NCI-H1417 treated with DMSO at 0.1 percent for 48 hours (cell line): ENCODE measurements at places on chromosomes 3 and 15.
A peak's percentile ranks its signal among the peaks of the same experiment; 100 is the strongest.

- DNase-seq, result no peak
These were observed 14.0 kb upstream of the PIAS1 start for GRCh38 chr15:68040144-68040543.

DNA sequence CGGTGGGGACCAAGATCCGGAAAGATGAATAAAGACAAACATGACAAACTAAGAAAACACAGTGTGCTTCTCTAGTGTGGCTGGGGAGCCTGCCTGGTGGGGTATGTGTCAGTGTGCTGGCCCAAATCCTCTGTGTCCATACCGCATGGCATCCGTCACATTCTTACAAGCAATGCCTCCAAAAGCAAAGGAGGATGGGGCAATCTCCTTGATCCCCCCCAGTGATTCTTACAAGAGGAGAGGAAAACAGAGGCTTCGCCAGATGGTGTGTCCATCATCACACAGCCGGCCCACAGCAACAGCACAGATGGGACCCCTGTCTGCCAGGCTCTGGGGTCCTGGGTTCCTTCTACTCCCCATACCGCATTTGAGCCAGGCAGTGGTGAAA lies 558 bp upstream of the IL17RC start:
- DNase-seq, result no peak

DNA sequence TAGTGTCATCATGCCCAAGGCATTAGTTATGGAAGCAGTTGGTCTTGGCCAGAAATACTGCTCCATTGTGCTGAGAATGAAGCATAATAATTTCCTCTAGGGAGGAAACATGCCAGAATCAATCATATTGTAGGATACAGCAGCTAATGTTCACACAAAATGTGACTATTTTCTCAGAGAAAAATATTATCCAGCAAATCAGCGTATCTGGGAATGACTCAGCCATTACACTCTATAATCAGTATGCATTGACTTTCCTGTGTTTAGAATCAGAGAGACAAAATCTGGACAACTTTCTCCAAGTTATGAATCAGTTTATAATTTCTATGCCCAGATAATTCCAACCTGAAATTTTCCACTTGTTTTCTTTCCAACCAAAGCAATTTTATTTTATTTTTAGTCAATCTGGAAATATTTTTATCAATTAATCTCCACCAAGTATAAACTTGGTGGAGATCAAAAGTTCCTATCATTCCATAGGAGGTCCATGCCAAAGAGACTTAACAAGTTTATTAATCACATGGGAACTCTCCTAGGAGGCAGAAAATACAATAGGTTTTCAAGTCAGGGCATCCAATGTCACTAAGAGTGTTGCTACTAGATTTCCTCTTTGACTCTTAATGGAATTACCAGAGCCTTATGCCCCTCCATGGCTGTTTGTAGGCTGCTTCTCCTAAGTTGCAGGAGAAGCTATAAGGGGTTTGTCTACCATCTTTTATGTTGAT lies 36.4 kb downstream of the SUCNR1 start:
- DNase-seq, result no peak

- no peak for DNase-seq
These were observed 1489.2 kb upstream of the GBE1 start for GRCh38 chr3:83250613-83251012.

- DNase-seq, result no peak
These were observed 27.8 kb downstream of the RBPMS2 start for GRCh38 chr15:64747578-64747977.

DNA sequence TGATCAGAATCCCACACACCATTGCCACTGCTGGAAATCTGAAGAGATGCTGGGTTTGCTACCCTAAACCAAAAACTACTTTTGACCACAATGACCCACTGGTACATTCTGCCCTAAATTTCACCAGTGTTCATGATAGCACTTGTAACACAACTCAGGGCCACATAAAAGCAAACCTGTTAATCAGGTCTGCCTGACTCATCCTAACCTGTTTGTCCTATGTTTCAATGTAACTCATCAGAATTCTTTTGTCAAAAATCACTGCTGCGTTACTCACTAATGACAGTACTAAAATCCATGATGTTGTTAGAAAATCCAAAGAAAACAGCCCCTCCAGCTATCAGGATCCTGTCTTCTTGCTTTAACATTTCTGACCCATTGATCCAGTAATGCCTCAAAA lies 55.6 kb upstream of the XCR1 start:
- no peak for DNase-seq

DNA sequence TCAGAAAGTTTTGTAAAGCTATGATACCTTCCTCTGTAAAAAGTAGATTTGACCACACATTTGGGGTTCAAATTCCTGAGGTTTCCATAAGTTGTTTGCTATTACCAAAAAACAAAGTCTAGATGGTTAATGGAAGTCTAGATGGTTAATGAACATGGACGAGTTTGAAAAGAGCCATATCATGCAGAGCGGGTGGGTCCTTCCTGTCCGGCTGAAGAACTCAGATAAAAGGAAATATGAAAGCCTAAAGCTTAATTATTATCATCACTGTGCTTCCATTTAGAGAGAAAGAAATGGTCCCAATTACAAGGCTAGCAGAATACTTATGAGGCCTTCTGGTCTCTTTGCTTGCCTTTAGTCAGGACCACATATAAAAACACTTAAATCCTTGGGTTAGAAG lies 132.1 kb upstream of the SATB1 start:
- no peak for DNase-seq

DNA sequence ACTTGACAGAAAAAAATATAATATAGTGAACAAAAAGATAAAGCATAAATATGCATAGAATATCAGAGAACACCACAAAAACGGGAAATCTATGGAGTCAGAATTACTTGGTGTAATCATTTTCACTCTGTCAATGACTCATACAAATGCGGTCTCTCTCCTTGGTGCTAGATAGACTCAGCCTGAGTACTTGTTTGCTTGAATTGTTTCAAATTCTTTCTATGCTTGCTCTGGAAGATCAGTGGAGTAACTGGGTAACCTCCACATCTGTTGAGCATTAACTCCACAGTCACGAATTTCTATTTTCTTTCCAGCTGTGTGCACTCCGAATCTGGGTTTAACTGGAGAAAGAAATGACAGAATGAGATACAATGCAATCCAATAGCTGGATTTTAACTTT lies 760.4 kb downstream of the ZPLD1 start:
- no peak for DNase-seq

DNA sequence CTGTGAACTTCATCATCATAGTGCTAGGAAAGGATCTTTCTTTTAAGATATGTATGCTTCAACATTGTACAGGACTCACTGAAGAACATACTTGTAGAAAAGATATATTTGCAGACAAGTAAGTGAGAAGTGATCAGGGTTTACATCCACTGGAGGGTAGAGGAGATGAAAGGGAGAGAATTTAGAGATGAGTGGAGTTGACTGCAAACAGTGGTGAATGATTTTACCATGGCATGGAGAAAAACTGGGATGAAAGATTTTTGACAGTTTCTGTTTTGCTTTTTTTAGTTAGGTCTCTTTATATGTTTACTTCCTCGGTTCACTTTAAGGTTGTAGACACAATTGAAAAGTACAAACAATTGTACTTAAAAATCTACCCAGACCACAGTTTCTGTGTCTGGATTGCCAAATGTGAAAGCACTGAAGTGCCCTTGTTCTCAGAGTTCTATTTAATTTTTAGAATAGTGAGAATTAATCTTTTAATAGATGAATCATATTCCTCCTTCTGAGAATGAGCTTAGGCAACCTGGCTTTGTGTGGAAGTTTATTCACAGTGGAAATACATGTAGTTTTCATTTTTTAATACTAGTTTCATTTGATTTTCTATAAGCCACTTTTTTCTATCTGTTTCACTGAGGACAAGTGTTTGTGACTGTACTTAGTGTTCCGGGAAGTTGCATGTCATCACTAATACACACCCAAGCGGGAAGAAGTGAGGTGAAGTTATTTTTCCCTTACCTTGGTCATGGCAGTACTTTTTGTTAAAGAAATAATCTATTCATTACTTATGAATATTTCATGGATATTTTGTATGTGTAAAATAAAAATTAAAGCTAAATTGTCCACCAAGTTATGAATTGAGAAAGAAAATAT lies 1.8 kb upstream of the GPR171 start:
- no peak for DNase-seq

- no peak for DNase-seq
These were observed 30.5 kb downstream of the DNASE1L3 start for GRCh38 chr3:58180099-58180880.

- no peak for DNase-seq
These were observed 363.7 kb upstream of the RGMA start for GRCh38 chr15:93452537-93453211.

DNA sequence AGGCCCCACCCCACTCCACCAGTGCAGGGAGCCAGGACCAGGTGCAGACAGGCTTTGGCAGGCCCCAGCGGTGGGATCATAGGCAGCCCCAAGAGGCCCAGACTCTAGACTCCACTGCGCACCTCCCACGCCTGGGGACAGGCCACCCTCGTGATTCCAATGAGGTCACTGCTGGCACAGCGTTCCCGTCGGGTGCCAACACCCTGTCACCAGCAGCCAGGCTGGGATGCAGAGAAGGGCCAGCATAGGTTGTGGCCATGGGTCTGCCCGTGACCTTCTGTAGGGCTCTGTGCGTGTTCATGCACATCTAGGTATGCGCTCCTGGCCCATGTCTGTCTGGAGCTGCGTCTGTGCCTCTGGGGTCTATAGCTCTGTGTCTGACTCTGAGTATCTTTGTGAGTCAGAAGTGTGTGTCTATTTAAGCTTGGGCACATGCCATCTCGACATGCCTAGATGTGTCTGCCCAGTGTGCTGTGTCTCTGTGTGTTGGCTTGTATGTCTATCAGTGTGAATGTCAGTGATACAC lies 13.0 kb downstream of the VIPR1 start:
- no peak for DNase-seq

DNA sequence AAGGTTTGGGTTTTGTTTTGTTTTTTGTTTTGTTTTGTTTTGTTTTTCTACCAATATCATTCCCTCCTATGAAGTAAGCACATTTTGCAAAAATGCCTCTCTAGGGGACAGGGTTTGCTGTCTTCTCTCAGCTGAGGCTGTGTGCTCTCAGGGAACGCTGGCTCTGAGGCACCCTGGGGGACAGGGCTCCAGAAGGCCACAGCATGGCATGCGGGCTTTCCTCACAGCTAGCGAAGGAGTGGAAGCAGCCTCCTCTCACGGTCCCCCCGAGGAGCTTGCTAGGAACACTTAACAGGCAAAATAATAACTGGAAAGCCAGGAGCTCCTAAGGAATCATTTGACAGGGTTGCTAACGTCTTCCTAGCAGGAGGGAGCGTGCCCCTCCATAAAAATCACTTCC lies 227.7 kb upstream of the ST8SIA2 start:
- no peak for DNase-seq

DNA sequence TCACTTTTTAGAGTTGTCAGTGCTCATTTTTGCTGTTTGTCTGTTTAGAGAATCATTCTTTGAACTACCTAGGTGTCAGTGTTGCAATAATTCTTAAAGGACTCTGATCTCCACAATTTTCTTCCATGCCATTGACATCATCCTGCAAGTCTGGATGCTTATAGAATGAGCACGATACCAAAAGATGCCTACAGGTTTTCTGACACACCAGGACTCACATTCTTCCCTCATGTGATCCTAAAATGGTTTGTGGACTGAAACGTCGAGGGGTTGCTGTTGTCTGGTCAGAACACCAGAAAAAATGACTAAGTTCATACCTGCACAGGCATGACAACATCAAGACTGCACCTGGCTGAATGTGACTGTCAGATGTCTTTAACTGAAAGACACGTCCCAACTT lies 95.9 kb downstream of the SEMA5B start:
- DNase-seq, result no peak

DNA sequence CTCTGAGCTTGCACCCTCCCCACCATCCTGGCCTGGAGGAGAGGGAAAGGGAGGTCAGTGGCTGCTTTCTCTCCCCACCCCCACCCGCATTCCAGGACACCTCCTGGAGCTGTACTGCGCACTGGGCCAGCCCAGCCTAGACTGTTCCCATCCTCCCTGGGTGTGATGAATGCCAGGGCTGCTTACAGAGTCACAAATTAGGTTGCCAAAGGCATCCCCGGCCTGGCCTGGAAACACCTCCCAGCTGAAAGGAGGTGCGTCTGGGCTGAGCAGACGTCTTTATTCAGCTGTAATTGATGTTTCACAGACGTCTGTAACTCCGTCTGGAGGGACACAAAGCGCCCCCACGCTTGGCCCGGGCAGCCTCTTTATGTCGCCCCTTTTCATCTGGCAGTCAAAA lies 47.6 kb downstream of the RHCG start:
- DNase-seq, result no peak

DNA sequence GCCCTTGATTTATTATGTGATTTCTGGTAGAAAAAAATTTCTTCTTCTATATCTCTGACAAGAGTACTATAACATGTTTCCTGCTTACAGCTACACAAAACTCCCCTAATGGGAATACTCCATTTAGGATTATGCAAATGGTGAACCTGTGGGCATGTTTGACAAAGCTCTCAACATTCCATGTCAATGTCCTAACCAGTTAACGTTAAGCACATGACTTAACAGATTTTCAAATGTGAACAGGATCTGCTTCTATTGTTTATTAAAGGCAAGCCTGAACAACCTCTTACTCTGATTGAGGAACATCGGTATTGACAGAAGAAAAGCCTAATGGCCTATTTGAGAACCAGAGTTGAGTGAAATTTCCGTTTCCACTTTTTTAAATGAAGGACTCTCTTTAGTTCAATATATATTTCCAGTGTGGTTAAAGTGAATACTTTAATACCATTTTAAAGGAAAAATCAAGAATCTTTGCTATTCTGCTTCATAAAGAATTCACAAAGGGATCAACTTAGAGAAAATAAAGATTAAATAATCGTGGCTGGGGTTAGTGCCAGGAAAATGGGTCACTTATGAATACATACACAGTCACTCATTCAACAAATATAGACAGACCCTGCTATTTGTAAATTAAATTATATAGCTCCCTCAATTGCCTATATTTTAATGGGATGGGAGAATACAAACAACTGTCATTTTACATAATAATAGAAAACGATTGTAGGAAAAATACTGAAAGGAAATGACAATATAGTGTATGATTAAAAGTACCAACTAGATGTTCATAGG lies 300.3 kb upstream of the CBLB start:
- DNase-seq, result no peak

GRCh38 chr15:67914537-67915460 lies 75.0 kb upstream of the RNU6-1 start:
- peak; percentile 55 for DNase-seq

DNA sequence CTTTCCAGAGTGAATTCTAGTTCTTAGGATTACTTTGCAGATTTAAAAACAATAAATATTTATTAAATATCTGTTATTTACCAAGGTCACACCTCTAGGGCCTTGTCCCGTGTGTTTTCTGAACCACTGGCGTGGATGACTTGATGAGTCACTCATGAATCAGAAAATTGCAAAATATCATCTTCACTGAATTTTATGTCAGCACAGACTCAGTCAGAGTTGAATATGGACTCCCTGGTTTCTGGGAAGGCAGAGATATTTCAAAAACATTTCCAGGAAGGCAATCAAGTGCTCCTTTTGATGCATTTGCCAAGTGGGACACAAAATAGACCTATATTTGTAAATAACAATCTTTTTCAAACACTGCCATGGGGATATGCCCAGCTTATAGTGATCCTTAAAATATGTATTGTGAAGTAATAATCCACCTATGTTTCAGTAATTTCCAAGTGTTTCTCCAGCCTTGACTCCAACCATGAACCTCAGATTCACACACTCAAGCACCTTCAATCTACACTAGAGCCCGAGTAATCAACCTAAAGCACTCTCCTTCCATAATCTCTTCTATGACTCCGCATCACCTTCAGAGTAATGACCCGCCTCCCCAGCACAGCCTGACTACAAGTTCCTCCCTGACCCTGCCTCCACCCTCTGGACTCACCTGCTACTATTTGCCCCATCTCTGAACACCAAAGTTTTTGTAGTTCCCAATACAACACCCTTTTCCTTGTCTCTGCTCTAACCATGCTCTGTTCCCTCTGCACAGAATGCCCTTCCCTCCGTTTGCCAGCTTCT lies 24.3 kb downstream of the DPH3 start:
- DNase-seq, result no peak
